ENCODE measurements at places on chromosomes 5 and 9.

GRCh38 chr5:145830594-145830993, 4.5 kb downstream of the PRELID2 start:
- peak; percentile 51 for DNase-seq

- DNase-seq: peak; percentile 72
Observed at GRCh38 chr5:13987843-13988464, 43.5 kb upstream of the DNAH5 start.

DNA sequence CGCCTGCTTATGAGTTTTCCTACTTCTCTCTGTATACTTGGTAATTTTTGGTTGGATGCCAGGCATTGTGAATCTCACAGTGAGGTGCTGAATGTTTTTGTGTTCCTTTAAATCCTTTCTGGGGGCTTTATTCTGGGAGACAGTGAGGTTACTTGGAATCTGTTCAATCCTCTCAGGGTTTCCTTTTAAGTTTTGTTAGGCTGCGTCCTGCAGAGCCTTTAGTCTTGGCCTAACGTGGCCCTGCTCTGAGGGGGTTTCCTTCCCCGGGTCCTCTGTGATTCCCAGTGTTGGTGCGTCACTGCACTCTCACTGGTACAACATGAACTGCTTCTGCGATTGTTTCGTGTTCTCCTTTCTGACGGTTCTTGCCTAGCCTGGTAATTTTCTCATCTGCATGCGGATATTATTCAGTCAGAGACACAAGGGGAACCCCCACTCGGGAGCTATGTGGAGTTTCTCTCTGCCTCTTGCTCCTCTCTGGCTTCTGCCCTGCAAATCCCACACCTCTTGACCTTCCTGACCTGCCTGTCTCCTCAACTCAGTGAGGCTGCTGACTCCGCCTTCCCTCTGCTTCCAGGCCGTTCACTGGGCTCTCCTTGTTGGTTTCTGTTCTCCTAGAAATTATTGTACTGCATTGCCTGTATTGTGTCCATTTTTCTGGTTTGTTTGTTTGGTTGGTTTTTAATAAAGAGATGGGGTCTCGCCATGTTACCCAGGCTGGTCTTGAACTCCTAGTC, 128.1 kb downstream of the DAB2IP start:
- no peak for DNase-seq

DNA sequence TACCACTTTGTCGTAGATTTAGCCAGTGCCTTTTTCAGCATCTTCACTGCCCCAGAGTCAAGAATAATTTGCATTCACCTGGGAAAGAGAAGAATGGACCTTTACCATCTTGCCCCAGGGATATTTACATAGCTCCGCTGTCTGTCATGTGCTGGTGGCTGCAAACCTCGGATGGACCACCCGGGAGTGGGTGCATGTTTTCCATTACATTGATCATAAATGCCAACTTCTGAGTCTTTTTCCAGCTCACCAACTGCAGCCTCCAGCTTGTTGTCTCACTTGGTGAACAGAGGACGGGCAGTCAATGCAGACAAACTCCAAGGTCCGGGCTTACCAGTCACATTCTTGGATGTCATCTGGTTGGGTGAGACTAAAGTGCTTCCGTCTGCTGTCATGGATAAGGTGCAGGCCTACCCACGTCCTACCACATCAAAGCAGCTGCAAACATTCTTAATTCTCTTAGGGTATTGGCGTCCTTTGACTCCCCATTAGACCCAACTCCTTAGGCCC, 155.8 kb upstream of the APC start:
- DNase-seq: no peak

DNA sequence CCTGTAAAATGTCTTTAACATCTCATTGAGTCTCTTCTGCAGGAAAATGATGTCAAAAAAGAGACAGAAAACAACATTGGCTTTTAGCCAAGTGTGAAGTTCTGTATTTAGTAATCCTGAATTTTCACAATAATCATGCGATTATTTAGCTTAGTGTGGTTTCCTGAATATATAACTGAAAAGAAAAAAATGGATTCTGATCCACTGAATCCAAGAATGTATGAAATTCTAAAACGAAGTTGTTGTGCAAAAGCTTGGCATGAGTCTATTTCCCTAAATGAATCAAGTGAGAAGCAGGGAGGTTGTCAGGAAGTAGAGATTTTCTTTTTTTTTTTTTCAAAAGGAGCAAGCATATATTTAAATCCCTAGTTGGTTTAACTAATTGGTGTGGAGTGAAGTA, 145.9 kb upstream of the CDH6 start:
- no peak for DNase-seq

- DNase-seq: no peak
Observed at GRCh38 chr9:136010615-136011361, 49.6 kb upstream of the UBAC1 start.

DNA sequence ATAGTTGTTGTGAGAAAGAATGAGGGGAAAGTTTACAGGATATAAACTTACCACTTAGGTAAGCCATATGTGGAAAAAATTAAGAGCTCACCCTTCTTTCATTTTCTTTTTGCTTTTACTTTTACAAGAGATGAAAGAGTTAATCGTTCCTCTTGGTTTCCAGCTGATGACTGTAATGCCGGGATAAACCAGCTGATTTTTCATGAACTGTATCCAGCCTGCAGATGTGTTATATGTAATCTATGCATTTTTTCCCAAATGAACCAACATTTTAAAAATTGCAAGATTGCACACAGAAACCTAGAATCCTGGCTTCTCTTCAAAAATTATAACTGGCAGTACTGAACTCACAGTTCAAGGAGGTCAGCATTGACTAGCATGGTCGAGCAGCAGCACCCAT, 185.9 kb downstream of the GRIA1 start:
- DNase-seq: peak; percentile 37

- no peak for DNase-seq
Observed at GRCh38 chr5:170761048-170761707, 22.3 kb upstream of the GABRP start.

GRCh38 chr5:60346393-60346792, 353.6 kb downstream of the DEPDC1B start:
- DNase-seq: no peak

GRCh38 chr9:130325921-130326320, 60.4 kb downstream of the HMCN2 start:
- no peak for DNase-seq

GRCh38 chr5:61275841-61276240, 56.2 kb upstream of the ZSWIM6 start:
- DNase-seq: peak; percentile 77

- no peak for DNase-seq
Observed at GRCh38 chr9:109935406-109936087, 155.5 kb downstream of the PALM2AKAP2 start.

DNA sequence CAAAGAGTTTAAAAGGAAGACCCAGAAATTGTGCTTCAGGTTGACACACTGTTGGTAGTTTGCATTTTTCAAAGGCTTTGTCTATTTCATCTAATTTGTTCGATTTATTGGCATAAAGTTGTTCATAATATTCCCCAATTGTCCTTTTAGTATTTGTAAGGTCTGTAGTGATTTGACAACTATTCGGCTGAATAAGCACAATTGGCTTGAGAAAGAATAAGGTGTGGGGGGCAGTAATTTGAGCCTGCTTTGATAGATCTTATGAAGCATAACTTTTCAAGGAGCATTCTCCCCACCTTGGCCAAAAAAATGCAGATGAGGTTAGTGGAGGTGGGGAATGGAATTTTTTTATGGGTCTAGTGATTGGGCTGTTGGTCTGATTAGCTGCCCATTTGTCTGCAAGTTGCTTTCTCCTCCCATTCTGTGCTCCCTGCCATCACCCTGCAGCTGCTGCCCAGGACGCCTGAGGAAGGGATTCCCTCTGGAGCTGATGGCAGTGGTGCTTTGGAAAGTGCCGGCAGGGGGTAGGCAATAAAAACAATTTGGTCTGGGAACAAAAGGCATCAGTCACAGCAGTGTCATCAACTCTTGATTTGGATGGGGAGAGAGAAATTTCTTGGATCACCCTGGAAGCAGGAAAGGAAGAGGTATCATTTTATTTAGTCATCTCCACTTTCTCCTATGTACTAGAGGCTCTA, 26.6 kb downstream of the WNT8A start:
- no peak for DNase-seq

DNA sequence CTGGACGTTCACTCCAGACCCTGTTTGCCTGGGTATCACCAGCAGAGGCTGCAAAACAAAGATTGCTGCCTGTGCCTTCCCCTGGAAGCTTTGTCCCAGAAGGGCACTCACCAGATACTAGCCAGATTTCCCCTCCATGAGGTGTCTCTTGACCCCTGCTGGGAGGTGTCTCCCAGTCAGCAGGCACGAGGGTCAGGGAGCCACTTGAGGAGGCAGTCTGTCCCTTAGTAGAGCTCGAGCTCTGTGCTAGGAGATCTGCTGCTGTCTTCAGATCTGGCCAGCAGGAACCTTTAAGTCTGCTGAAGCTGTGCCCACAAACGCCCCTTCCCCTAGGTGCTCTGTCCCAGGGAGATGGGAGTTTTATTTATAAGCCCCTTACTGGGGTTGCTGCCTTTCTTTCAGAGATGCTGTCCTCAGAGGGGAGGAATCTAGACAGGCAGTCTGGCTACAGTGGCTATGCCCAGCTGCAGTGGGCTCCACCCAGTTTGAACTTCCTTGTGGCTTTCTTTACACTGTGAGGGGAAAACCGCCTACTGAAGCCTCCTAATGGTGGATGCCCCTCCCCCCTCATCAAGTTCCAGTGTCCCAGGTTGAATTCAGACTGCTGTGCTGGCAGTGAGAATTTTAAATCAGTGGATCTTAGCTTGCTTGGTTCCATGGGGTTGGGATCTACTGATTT, 253.9 kb downstream of the SPATA31D1 start:
- no peak for DNase-seq

DNA sequence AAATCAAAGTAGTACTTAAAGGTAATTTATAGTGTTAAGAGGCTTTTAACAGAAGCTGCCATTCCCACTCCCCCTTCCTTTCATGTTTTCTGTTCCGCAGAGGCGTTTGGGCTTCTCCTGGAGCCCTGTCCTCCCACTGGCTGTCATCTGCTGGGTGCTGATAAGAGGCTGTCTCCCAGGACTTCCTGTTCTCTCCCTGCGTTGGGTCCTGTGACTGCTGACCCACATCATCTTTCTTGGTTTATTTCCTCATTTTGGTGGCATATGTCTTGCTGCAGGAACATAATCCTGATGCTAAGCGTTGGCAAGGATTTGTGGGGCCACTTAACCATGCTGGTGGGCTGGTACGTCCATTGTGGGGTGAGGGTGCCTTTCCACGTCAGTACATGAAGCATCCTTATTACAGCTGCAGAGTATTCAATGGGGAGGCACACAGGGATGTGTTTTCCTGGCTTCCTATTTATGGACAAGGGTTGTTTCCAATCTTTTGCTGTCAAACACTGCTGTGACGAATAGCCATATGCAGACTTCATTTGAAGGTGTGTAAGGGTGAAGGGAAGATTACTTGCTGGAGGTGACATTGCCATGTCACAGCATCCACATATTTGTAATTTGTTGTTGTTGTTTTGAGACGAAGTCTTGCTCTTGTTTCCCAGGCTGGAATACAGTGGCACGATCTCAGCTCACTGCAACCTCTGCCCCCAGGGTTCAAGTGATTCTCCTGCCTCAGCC, 22.3 kb upstream of the RNF130 start:
- DNase-seq: no peak

- no peak for DNase-seq
Observed at GRCh38 chr5:1718669-1719068, 81.0 kb downstream of the MRPL36 start.

GRCh38 chr5:88108490-88109279, 160.0 kb downstream of the TMEM161B start:
- DNase-seq: no peak

DNA sequence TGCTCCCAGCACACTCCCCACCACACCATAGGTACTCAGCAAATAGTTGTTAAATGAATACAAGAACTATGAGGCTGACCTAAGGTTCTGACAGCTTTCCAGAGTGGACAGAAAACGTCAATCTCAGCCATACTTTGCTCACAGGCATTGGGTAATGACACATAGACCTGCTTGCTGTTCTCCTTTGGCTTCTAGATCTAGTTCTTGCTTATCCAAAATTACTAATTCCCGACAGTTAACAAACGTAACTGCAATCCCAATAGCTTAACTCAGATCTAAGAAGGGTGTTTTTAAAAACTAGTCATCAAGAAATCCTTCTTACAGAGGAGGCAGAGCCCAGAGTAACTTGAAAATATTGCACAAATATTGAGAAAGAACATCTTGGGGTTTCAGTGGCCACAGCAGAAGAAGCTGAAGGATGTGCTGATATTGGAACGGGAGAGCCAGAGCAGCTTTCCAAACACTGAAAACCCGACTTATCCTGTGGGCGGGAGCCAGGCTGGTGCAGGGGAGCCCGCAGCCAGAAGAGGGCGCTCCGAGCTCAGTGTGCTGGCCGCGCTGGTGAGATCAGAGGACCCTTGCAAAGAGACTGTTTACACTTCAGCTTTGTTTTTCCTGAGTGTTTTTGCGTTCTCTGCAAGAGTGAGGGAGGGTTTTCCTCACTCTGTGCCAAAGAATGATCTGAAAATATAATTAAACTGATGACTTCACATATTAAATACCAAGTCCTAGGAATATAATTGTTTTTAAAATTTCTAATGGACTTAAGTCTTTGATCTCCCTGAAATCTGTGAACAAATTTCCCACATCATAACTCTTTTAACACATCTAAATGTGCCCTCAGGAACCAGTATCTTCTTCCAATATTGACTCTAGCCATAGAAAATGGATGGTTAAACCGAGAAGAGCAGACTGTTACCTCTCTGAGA, 30.3 kb downstream of the FGF1 start:
- peak; percentile 78 for DNase-seq

- no peak for DNase-seq
Observed at GRCh38 chr9:79975621-79976256, 404.0 kb downstream of the TLE4 start.

GRCh38 chr5:115415143-115415491, 118.7 kb upstream of the CCDC112 start:
- DNase-seq: peak; percentile 65

GRCh38 chr9:135070964-135071735, 16.3 kb upstream of the OLFM1 start:
- DNase-seq: no peak
